ENCODE measurements at places on chromosomes 13 and 19. TPM values are rescaled to one million over a fixed set of nuclear protein-coding genes. Genes with fewer than 3 reads are reported as not detected.

DNA sequence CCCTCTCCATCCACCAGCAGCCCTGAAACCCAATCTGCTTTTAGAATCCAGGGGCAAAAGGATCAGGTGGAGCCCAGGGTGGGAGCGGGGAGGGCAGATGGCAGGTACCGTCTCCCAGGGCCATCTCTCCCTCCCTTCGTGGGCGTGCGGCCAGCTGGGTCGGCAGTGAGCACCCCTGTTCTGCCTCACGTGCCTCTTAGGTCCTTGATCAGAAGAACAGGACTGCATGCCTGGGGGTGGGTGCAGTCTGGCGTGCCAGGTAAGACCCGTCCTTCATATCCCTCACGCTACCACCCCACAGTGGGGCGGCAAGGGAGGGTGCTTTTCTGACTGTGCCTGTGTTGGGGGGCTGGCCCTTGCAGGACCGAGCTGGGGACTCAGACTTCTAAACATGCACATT is 2.0 kb downstream of the SLC8A2 start:
- no peak for DNase-seq

DNA sequence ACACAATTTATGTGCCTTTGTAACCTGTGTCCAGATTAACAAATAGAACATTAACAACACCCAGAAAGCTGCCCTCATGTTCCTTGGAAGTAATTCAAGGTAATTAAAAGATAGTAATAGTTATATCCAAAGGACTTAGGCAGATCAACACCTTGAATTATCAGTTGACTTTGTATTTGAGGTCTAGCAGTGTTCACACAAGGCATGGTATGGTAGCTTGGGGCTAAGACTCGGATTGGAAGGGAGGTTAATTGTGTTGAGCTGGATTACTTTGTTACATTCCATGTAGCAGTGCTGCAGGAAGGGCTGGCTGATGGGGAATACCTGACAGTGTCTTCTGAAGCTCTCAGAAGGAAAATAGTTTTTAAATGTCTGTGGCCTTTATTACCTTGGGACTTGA is 16.8 kb downstream of the SLC25A15 start:
- no peak for DNase-seq

- DNase-seq, result peak; percentile 45
Observed at GRCh38 chr13:51614350-51614786, 30.1 kb downstream of the WDFY2 start.

Gene ZIC5
- not detected for polyA plus RNA-seq

GRCh38 chr19:40721936-40722661 is 5.2 kb downstream of the ITPKC start:
- DNase-seq, result no peak

DNA sequence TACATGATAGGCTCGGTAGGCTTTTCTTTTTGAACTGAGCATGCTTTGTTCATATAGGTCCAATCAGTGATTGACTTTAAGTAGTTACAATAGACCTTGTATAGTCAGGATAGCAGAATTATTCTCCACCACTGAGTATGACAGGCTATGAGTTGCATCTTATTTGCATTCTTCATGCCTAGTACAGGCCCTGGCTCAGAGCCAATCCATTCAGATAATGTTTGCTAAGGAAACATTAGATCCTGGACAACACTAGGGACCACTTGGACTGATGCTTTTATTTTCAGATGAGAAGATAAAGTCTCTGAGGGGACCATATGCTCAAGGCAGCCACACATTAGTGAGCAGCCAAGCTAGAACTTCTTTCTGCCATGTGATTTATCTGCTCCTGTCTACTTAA is 133.9 kb downstream of the KL start:
- DNase-seq, result no peak

GRCh38 chr13:36261976-36262375 is 35.6 kb downstream of the CCDC169 start:
- DNase-seq, result no peak

DNA sequence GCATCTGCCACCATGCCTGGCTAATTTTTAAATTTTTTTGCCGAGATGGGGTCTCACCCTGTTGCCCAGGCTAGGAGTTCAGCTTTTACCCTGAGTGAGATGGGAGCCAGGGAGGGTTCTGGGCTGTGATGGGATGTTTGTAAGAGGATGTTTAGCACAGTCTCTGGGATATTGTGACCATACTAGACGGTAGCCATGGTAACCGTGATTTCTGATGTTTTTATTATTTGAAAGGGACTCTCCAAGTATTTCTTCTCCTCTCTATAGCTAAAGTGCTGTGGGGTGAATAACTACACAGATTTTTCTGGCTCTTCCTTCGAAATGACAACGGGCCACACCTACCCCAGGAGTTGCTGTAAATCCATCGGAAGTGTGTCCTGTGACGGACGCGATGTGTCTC is 10.4 kb downstream of the TSPAN16 start:
- DNase-seq, result no peak

- DNase-seq, result no peak
Observed at GRCh38 chr19:43940719-43941118, 5.6 kb upstream of the ZNF45 start.

DNA sequence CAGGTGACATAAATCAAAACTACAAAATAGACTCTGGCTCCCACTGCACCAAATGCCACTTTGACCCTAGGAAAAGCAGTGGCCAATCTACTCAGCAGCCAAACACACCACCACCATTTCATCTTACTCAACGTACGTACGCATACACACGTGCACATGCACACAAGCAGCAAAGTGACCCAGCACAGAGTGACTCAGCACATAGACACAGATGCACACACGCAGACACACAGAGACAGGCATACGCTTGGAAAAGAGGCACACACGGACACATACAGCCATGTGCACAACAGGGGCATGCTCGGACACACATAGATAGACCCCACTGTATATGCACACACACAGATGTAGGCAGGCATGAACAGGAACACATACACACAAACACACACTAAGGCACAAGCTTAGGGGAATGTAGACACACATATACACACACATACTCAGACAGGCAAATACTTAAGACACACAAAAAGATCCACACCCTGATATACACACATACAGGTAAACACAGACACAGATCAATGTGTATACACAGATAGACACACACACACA is 37.3 kb downstream of the PEPD start:
- no peak for DNase-seq
